Forelimb muscle (tissue), 1 donor: ENCODE measurements at places on chromosomes 6 and 20. TPM values are rescaled to one million over a fixed set of nuclear protein-coding genes. Genes with fewer than 3 reads are reported as not detected.

Gene SPATA25
- 10.3 TPM for polyA plus RNA-seq

Gene TP53TG5
- polyA plus RNA-seq: 0.68 TPM

Gene MATN4
- 0.57 TPM for polyA plus RNA-seq

Gene OR2B6
- not detected for polyA plus RNA-seq

Gene SLC17A3
- not detected for polyA plus RNA-seq

Gene SOX18
- polyA plus RNA-seq: 10.8 TPM

Gene BTN1A1
- 0.22 TPM for polyA plus RNA-seq

Gene SMLR1
- 0.10 TPM for polyA plus RNA-seq

Gene LZTS3
- 3.5 TPM for polyA plus RNA-seq

Gene TMEM151B
- 0.25 TPM for polyA plus RNA-seq

Gene PRR18
- polyA plus RNA-seq: 1.1 TPM

Gene C6orf52
- polyA plus RNA-seq: 0.94 TPM

Gene ENPP4
- polyA plus RNA-seq: 42.0 TPM

Gene PRSS16
- polyA plus RNA-seq: 0.27 TPM

Gene DEFB132
- polyA plus RNA-seq: not detected

Gene CTCFL
- 0.22 TPM for polyA plus RNA-seq

Gene GJE1
- not detected for polyA plus RNA-seq

Gene ABHD16B
- not detected for polyA plus RNA-seq

Gene ARFGEF3
- polyA plus RNA-seq: 1.7 TPM

Gene C20orf144
- 0.19 TPM for polyA plus RNA-seq

Gene SCUBE3
- 0.82 TPM for polyA plus RNA-seq

Gene GPR63
- polyA plus RNA-seq: 3.4 TPM

Gene STMND1
- polyA plus RNA-seq: 0.34 TPM

Gene RNF182
- polyA plus RNA-seq: 0.87 TPM
